Anterior cingulate cortex (tissue), 58 donors: ENCODE measurements at places on chromosomes 16 and 17.

DNA sequence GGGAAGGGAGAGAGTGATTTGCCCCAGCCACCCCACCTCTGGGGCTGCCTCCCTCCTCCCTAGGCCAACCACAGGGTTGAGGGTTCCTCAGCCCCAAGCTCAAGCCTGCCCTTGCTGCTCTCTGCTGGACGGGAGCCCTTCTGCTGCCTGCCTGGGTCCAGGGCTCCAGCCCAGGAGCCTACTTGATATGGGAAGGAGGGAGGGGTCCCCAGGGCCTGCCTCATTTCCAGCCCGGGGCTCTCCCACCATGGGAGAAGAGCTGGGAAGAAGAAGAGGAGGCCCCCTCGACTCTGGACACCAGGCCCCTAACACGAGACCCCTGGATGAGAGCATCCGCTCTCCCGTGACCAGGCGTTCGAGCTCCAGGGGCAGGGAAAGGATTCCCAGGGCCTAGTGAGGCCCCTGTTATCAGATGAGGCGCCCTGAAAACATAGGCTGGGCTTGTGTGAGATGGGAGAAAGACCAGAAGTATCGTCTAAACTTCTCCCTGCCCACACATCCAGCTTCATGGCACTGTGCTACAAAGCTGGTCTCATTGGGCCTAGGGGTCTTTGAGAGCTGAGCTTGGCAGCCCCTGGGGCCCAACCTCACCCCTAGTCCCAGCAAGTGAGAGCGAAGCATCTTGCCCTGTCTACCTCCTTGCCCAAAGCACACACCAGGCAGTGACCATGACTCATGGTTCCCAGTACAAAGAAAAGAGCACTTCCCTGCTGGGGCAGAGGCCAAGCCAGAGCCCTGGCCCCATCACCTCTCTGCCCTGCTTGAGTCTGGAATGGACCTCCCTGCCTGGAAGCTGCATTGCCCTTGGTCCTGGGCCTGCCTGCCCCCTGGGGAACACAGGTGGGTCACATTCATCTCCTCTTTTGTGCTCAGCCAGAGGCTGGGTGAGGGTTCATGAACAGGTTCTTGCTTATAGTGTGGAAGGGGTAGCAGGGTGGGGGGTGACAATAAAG is 987 bp downstream of the SLC16A5 start:
- no peak for DNase-seq

GRCh38 chr17:60506312-60506711 is 19.7 kb downstream of the APPBP2 start:
- DNase-seq, result no peak

- DNase-seq, result no peak
Observed at GRCh38 chr17:29723278-29724047, 100.8 kb upstream of the CORO6 start.

- no peak for DNase-seq
Observed at GRCh38 chr17:68749349-68750207, 148.4 kb upstream of the FAM20A start.

DNA sequence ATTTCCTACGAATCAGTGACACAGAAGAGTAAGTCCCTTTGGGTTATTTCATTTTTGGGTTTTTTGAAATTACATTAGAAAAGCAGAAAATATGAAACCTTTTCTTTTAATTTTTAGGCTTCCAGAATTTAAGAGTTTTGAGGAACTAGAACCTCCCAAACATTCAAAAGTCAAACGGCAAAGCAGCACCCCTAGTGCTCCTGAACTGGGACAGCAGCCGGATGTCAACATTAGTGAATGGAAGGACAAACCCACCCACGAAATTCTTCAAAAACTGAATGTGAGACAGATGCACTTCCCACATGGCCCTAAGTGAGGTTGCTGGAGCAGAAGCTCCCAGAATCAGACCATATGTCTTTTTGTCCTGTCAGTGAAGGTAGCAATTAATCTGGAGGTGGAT is 199.4 kb downstream of the PHKB start:
- no peak for DNase-seq

- DNase-seq, result no peak
Observed at GRCh38 chr17:77454242-77455095, 313.7 kb downstream of the SEC14L1 start.

DNA sequence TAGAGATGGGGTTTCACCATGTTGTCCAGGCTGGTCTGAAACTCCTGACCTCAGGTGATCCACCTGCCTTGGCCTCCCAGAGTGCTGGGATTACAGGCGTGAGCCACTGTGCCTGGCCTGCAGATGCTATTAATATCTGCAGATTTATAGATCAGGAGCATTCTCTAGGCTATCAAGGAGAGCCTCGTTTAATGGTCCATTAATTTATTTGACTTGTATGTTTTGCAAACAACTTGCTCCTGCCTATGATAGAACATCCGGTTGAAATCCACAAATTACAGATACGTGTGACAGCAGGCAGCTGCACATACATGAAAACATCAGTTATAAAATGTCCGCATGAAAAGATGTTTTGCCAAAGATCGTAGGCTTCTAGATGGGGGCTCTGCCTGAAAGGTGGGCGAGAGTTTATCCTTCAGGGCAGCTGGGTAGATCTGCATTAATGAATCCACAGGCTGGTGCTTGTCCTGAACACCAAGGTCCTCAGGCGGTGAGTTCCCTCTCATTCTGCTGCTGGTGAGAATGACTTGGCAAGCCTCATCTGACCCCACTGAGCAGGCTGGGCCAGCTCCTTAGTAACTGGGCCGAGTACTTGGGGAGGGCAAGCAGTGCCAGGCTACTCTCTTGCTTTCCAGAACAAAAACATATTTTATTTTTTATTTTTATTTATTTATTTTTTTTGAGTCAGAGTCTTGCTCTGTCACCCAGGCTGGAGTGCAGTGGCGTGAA is 37.1 kb upstream of the MGAT5B start:
- DNase-seq, result no peak

- DNase-seq, result no peak
Observed at GRCh38 chr17:74508156-74508555, 23.1 kb downstream of the CD300LB start.

GRCh38 chr17:72890711-72891110 is 201.8 kb downstream of the SLC39A11 start:
- DNase-seq, result no peak

DNA sequence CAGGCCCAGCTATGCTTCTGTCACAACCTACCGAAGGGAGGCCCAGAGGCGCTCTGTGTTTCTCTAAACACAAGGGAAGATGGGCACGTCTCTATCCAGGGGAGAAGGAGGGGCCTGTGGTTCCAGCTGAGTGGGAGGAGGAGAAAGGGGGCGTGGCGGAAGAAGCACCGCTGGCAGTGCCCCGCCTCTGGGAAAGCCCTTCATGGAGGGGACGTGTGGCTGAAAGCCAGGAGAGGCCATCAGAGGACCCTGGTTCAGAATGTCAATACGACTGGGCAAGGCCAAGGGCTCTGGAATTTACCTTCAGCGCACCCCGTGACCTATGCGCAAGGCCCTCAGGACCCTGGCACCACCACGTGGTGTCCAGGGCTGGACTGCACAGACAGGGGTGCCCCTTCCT is 12.3 kb upstream of the SLC38A8 start:
- no peak for DNase-seq

DNA sequence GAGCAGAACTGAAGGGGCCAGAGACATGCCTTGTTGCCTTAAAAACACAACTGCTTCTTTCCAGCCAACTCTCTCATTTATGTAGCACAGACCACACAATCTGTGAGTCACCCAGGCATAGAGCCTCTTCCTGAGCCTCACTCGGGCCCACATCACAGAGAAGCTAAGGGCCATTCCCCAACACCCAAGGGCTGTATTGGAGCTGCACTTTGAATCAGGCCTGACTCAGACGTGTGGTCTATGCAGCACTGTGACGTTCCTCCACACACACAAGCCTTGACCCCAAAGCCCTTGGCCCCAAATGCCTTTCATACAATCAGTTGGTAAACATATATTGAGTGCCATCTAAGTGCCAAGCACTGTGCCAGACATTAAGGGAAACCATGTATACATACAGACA is 308.9 kb upstream of the DYNLRB2 start:
- DNase-seq, result no peak
